Activated T-helper 1 cell treated with anti-CD3 and anti-CD28 coated beads, Interleukin-12 subunit alpha, Interleukin-12 subunit beta, Interleukin-2, Interleukin-4 antibody, amounts not matched to agents 30 ng/mL and 10 ng/mL and 1 ng/mL, durations not matched to agents 14 hours and 24 hours and 36 hours (primary cell): ENCODE measurements at places on chromosomes 7 and 10. TPM values are rescaled to one million over a fixed set of nuclear protein-coding genes. Genes with fewer than 3 reads are reported as not detected.

DNA sequence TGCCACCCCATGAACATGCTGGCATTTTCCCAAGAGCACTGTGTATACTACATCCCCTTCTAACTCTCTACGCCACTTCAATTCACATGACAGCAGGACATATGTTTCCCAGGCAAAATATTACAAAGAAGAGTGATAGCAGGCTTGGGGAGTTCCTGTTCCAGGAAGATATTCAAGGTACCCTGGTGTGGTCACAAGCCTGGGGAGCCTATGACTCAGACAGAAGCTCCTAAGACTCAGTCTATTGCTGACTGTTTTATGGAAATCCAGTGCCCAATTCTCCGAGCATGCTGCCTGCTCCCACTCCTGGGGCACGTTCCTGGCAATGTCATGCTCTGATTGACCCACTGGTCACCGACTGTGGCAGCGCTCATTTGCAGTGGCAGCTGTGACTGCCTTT is 23.5 kb upstream of the ABLIM1 start:
- no peaks in the 10 kb centered on the region for H3K4me1 ChIP-seq
- no peak for DNase-seq
- peaks cover 9% of the 10 kb centered on the region for H3K27me3 ChIP-seq

- no peak overlapping the region for H3K4me3 ChIP-seq
- H3K27ac ChIP-seq, result no peak overlapping the region
- no peak for DNase-seq
- H3K36me3 ChIP-seq, result no peaks in the 10 kb centered on the region
- no peaks in the 10 kb centered on the region for H3K27me3 ChIP-seq
- H3K4me1 ChIP-seq, result no peaks in the 10 kb centered on the region
Measured at GRCh38 chr7:152909683-152910544, 150.4 kb downstream of the ACTR3B start.

The GATA3 gene
- total RNA-seq, result 79.5 TPM in 2 replicates

The DMBT1 gene
- not detected in 2 replicates for total RNA-seq
